ENCODE measurements at places on chromosomes 3 and 15.

GRCh38 chr15:75508840-75509532 is 57.5 kb upstream of the SIN3A start:
- no peak for DNase-seq

- DNase-seq: no peak
These were observed 17.3 kb upstream of the AEN start for GRCh38 chr15:88603885-88604284.

GRCh38 chr15:75182187-75183131 is 19.2 kb upstream of the C15orf39 start:
- no peak for DNase-seq

DNA sequence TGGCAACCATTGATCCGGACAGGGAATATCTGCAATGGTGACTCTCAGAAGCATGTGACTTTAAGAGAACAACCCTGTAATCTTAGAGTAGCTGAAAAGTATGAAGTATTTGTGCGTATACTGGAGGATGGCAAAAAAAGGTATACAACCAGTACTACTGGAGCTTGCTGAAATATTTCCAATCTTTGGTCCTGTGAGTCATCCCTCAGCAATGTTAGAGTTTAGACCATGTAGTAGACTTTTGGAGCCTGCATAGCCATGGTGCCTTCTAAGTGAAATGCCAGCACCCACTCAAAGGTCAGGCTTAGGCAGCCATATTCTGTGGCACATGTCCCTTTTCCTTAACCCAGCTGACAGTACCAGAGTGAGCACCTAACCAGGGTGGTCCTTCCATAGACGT is 429.4 kb downstream of the NTRK3 start:
- DNase-seq: no peak

GRCh38 chr3:69179740-69180372 is 57.5 kb upstream of the LMOD3 start:
- DNase-seq: no peak

DNA sequence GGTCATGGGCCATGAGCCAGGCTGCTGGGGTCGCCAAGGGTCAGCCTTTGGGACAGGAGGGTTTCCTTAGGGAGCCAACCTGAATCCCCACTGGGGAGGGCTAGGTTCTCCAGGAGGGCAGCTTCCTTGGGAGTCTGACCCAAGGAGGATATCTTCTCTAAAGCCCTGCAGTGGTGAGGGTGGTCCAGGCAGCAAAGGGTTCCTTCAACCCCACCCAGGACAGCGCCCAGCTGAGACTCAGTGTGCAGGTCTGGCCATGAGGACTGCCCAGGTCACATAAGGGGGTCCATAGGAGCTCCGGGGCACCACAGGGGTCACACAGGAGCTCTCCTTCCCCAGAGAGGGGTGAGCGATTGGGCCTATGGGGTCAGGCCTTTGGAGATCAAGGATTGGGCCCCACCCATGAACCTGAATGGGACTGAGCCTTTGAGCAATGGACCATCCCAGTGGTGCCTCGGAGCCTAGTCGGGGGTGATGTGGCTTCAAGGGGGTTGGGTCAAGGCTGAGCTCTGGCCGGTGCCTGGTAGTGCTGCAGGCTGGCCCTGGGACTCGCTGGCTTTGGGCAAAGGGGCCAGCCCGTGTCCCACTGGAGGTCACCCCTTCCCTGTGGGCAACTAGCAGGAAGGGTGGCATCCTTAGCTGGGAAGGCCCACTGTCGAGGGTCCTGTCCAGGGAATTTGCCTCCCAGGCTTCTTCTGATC is 216.5 kb downstream of the SNRPN start:
- DNase-seq: no peak

DNA sequence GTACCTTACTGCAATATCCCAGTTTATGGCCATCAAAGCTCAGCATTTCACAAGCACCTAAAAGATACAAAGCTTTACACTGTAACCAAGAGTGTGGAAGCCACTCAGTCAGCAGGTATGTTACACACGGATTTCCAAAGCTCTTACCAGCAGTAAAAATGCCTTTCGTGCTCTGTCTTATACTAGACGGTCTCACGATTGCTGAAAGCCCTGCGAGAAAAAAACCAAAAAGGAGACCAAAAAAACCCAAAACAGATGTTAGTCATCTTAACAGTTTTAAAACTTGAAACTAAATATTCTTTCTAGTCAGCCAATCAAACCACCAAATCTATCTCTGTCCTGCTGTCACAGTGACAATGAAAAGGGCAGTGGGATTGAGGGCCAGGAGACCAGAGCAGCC is 39.0 kb downstream of the TAMM41 start:
- no peak for DNase-seq

DNA sequence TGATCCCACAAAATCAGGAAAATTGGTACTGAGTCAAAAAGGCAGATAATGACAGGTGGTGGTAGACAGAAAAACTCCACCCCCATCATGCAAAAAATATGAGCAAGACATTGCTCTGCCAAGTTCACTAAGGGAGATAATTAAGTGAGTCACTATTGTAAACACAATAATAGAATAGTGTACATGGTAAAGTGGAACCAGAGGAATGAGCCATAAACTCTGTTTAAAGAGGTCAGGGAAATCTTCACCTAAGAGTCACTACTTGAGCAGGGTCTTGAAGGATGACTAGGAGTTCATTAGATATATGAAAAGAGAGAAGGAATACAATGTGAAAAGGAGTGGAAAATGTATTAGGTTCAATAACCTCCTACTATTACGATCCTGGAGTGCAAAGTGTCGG is 213.4 kb upstream of the PEX5L start:
- no peak for DNase-seq

DNA sequence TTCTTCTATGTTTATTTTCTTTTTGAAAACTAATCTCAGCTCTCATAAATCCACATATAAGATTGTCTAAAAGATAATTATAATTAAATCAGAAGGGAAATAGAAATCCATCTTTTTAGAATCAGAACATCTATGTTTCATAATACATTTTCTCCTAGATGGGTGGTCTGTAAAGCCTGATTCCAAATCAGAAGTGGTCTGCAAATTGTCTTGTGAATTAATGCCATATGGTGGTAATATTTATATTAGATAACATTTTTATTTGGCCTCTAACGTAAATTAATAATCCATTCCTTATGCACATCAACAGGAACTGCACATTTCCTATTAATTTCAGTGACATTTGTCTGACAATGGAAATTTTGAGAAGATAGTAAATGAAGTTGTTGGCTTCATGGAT is 52.8 kb upstream of the TBC1D5 start:
- no peak for DNase-seq

DNA sequence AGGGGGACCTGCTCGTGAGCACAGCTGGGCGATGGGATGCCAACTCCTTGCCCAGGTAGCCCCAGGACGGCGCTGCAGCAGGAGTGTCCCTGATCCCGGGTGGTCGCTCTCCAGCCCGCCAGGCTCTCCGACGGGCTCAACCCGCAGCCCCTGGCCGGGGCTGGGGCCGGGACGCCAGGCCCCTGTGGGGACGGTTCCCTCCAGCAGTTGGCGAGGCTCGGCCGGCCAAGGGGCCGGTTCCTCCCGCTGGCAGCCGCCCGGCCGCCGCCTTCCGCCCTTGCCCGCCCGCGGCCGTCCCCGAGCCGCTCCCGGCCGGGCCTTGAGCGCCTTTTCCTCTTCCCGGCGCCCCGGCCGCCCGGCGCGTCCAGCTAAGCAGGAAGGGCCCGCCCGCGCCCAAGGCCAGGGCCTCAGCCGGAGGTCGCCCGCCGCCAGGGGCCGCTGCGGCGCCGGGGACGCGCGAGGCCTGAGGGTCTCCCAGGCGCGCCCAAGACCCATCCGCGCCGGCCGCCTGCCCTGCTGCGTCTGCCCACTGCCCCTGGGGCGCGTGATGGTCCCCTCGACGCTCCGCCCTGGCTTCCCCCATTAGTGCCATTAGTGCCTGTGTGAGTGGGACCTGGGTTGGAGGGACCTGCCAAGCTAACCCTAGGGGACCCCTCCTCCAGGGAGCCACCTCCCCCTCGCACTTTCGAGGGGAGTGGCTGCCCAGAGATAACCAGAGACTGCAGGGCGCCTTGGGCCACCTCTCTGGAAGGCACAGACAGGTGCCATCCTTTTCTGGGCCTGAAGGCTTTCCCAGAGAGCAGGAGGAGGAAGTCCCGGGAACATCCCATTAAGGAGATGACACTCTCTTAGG is 106.4 kb downstream of the FBLN2 start:
- no peak for DNase-seq

DNA sequence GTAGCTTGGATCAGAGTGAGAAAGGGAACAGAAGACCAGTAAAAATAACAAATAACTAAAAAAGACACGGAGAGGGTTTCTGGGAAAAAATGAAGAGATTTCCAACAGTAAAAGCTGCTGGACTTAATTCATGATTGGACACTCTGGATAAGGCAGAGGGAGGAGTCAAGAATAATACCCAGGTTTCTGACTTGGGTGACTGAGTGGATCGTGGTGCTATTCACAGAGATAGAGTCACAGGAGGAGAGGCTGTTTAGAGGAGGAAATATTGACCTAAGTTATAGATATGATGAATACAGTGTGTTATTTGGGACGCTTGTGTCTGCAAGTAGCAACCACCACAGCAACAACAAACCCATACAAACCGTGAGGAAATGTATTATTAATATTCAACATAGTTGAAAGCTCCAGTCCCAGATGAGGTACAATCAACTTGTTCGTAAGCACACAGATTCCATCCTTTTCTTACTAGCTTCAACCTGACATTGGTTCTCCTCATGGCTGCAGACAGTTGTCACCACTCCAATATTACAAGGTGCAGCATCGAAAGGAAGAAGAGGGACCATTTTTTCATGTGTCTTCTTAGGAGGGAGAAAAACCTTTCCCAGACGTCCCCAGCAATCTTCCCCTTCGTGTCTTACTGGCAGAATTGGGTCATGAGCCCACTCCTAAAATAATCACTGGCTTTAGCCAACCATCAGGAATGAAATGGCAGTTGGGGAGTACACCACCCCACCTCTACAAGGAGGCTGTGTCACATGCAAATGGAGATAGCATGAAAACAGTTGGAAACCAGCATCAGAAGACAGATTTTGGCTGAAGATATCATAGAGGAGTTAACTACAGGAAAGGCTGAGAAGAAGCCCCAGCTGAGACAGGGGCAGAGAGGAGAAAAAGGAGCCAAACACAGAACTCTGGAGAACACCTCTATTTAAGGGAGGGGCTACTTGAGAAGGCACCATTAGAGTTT is 387.8 kb downstream of the SHQ1 start:
- DNase-seq: no peak

DNA sequence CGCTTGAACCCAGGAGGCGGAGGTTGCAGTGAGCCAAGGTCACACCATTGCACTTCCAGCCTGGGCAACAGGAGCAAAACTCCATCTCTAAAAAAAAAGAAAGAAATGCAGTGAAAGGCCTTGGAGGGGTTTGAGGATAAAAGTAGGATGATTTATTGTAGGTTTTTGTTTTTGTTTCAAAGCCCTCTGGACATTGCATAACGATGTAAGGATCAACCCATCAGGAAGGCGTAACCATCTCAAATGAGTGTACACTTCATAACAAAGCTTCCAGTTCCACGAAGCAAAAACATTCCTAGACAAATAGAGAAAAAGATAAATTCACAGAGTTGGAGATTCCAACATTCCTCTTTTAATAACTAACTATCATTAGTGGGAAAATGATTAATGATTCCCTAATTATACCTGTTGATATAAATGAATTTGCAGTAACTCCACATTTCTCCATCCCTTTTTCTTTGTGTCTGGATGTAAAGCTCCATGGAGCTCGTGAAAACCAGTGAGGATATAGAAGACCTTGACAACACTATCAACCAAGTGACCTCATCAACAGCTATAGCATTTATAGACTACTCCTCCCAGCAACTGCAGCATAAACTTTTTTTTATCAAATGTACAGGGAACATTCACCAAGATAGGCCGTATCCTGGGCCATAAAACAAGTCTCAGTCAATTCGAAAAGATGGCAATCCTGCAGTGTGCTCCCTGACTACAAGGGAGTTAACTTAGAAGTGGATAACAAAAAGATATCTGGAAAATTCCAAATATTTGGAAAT is 48.7 kb upstream of the PPP4R2 start:
- no peak for DNase-seq

DNA sequence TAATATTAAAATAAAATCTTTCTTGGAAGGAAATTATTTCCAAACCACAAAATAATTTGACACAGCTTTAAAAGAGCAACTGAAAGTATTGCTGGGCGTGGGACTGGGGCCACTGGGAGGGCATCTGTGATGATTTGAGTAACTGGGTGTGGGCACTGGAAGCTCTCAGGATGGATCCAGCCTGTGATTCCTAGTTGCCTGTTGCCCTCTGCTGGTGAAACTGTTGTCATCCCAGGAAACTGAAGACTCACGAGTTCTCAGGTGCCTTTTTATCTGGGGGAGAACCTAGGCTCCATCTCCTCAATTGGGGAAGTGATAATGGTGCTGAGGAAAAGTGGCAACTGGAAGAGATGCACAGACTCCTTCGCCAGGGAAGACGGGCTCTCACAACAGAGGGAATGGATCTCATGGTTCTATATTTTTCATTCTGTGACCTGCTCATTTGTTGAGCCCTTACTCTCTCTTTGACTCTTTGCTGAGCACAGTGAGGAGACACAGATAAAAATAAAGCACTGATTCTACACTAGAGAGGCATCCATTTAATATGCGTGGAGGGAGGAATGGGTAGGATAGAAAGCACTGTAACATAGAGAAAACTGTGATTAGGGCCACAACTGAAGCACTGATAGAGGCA is 61.6 kb downstream of the TPRG1 start:
- DNase-seq: peak; percentile 15

DNA sequence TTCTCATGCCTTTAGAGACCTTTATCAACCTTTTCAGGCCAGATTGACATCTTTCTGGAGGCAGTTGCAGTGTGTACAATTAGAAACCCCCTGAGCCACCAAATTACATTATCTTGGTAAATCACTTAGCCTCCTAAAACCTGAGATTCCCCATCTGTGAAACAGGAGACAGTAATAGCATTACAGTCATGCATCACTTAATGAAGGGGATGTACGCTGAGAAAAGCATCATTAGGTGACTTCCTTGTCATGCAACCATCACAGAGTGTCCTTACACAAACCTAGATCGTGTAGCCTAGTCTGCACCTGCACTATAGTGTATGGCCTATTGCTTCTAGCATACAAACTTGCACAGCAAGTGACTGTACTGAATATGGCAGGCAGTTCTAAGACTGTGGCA is 400.8 kb upstream of the CNTN3 start:
- DNase-seq: no peak
